ENCODE measurements at places on chromosomes 12 and 14.
A peak's percentile ranks its signal among the peaks of the same experiment; 100 is the strongest.

DNA sequence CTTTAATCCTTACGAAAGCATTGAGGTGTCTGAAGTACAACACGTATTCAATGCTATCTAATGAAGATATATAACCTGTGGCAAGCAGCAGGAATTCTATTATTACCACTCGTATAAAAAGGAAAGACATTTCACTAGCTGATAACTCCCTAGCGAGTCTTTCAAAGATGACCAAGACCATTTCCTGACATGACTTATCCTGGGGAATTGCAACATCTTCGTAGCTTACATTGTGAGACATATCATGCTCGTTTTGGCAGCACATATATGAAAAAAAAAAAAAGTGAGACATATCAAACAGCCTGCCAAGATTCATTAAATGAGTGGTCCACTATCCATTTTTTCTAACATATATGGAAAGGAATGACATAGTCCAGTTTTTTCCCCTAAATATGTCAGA is 337.0 kb downstream of the FSCB start:
- no peak overlapping the region for H3K27ac ChIP-seq
- no peaks in the 10 kb centered on the region for H3K4me1 ChIP-seq
- H3K36me3 ChIP-seq, result no peaks in the 10 kb centered on the region
- no peaks in the 10 kb centered on the region for H3K27me3 ChIP-seq
- DNase-seq, result peak; percentile 4

GRCh38 chr14:55661029-55661428 is 81.0 kb downstream of the KTN1 start:
- no peak for DNase-seq
- peaks cover 14% of the 10 kb centered on the region for H3K36me3 ChIP-seq
- H3K27ac ChIP-seq, result no peak overlapping the region
- H3K27me3 ChIP-seq, result no peaks in the 10 kb centered on the region
- no peak overlapping the region for H3K4me3 ChIP-seq

DNA sequence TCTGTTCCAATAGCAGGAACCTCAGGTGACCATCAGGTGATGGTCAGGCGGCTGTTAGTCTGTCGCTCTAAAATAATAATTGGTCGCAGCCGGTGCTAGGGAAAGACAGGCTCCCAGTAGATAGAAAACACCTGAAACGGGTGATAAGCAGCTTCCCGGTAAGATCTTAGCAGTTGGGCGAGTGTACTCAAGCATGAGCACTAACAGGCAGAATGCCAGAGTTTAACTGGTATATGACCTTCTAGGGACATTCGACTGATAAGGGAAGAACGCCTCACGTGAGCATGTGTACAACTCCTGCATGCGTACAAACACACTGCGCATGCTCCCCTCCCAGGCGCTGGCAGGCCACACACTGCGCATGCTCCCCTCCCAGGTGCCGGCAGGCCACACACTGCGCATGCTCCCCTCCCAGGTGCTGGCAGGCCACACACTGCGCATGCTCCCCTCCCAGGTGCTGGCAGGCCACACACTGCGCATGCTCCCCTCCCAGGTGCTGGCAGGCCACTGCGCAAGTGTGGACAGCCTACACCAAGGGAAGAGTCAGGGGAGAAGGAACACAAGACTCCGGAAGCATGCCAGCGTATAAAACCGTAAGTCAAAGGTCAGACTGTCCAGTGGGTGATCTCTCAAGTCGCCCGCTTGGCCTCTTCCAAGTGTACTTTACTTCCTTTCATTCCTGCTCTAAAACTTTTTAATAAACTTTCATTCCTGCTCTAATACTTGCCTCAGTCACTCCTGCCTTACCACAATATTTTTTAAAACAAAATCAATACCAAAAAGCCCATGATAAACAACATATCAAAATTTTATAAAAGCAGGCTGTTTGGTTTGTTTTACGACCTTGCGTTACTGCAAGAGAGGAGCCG is 24.5 kb downstream of the GPRC5D start:
- H3K27ac ChIP-seq, result no peak overlapping the region
- peak; percentile 75 for DNase-seq
- H3K4me3 ChIP-seq, result no peak overlapping the region
- no peaks in the 10 kb centered on the region for H3K36me3 ChIP-seq

- H3K27ac ChIP-seq, result no peak overlapping the region
- DNase-seq, result no peak
- no peaks in the 10 kb centered on the region for H3K27me3 ChIP-seq
Measured at GRCh38 chr14:36981832-36982529, 190.4 kb downstream of the SLC25A21 start.

DNA sequence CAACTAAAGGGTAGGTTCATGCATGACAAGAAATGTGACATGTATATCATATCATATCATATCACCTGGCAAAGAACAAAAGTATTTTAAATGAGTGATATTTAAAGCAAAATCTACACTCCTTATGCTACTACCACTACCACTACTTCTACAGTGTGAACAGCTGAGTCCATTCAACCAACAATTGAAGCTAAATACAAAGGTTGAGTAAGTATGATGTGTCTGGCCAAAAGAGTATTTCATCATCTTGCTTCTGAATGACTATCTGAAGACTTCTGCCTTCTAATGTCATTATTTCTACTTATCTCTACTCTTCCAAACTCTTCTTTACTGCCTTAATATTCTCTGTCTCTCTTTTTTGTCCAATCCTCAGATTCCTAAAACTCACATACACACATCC is 292.6 kb upstream of the CAND1 start:
- no peak overlapping the region for H3K27ac ChIP-seq
- no peaks in the 10 kb centered on the region for H3K36me3 ChIP-seq
- H3K27me3 ChIP-seq, result no peaks in the 10 kb centered on the region
- no peak overlapping the region for H3K4me3 ChIP-seq
- no peaks in the 10 kb centered on the region for H3K4me1 ChIP-seq

GRCh38 chr14:102831163-102831804 is 54.0 kb downstream of the TRAF3 start:
- no peaks in the 10 kb centered on the region for H3K27me3 ChIP-seq

DNA sequence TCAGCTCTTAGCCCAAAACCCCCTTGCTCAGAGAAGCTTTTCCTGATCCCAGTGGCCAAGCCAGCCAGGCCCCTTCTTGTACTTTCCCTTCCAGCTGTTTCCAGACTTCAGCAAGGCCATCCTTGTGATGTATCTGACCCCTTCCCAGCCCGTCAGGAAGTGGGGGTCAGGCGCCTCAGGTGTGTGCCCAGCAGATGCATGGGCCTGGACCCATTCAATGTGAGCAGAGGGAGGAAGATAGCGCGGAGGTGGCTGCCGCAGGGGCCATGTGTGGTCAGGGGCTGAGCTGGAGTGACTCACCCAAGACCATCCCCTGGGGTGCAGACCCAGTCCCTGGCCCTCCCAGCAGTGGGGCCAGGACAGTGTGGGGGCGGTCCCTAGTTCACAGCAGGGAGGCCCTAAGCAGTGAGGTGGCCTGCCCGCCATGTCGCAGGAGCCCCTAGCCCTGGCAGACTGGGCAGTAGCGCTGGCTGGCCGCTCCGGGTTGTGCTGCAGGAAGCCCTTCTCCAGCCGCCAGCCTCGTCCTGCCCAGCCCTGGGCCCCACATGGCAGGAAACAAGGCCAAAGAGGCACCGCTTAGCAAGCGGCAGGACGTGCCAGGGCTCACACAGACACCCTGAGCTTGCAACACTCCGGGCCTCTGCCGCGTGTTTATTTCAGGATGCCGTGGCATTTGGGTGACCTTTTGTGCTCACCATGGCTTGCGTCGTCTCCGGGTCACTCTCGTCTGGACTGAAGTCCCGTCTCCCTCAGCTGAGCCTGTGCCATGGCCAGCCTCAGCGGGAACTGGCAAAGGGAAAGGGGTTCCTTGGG is 12.0 kb downstream of the ADSS1 start:
- peaks cover 18% of the 10 kb centered on the region for H3K36me3 ChIP-seq
- peak overlapping the region; percentile 50 for H3K27ac ChIP-seq
- H3K4me1 ChIP-seq, result peaks cover 59% of the 10 kb centered on the region
- no peak overlapping the region for H3K4me3 ChIP-seq
- H3K27me3 ChIP-seq, result no peaks in the 10 kb centered on the region
- DNase-seq, result peak; percentile 85

- no peaks in the 10 kb centered on the region for H3K36me3 ChIP-seq
- H3K27me3 ChIP-seq, result no peaks in the 10 kb centered on the region
- no peak overlapping the region for H3K27ac ChIP-seq
- H3K4me3 ChIP-seq, result no peak overlapping the region
- DNase-seq, result no peak
Measured at GRCh38 chr12:66744956-66745383, 66.1 kb upstream of the GRIP1 start.

GRCh38 chr14:34472706-34473279 is 10.8 kb upstream of the SPTSSA start:
- H3K4me3 ChIP-seq, result no peak overlapping the region
- no peak for DNase-seq
- H3K27me3 ChIP-seq, result no peaks in the 10 kb centered on the region
- H3K4me1 ChIP-seq, result no peaks in the 10 kb centered on the region
- H3K36me3 ChIP-seq, result no peaks in the 10 kb centered on the region

GRCh38 chr14:91957876-91958313 is 10.4 kb upstream of the FBLN5 start:
- no peaks in the 10 kb centered on the region for H3K36me3 ChIP-seq
- no peak overlapping the region for H3K4me3 ChIP-seq
- DNase-seq, result no peak
- H3K4me1 ChIP-seq, result peaks cover 3% of the 10 kb centered on the region
- no peak overlapping the region for H3K27ac ChIP-seq

- no peaks in the 10 kb centered on the region for H3K27me3 ChIP-seq
- H3K36me3 ChIP-seq, result no peaks in the 10 kb centered on the region
- peak; percentile 68 for DNase-seq
- peaks cover 48% of the 10 kb centered on the region for H3K4me1 ChIP-seq
- H3K27ac ChIP-seq, result peak overlapping the region; percentile 95
- H3K4me3 ChIP-seq, result no peak overlapping the region
Measured at GRCh38 chr14:74934041-74934440, 11.0 kb upstream of the RPS6KL1 start.

DNA sequence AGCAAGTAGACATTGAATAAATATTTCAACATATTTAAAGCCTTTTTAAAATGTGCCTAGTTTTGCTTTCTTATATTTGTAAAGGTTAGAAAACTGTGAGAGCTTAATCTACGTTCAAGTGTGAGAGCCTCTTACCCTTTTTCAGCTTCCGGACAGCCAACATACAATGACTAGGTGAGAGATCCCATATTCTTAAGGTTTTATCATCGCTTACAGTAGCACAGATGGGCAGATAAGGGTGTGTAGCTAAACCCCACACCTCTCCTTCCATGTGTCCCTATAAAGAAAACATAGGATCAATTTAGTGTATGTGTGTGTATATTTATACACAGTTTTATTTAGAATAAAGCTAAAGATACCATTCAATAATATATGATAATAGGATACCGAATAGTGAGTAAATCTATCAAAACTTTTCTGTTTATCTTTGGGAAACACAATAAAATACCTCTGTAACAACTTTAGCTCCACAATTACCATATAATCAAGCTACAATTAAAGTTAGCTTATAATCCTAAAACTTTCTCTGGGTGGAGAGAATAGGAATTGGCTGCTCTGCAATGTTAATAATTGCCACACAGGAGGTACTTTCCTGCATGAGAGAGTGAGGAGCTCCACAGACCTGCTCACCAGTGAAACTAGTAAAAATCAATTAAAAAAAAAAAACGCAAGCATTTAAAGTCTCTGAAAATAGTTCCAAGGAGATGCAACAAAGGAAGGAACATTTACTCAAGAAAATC is 110.8 kb downstream of the EML5 start:
- no peak for DNase-seq
- no peak overlapping the region for H3K4me3 ChIP-seq
- H3K27ac ChIP-seq, result no peak overlapping the region
- no peaks in the 10 kb centered on the region for H3K27me3 ChIP-seq

DNA sequence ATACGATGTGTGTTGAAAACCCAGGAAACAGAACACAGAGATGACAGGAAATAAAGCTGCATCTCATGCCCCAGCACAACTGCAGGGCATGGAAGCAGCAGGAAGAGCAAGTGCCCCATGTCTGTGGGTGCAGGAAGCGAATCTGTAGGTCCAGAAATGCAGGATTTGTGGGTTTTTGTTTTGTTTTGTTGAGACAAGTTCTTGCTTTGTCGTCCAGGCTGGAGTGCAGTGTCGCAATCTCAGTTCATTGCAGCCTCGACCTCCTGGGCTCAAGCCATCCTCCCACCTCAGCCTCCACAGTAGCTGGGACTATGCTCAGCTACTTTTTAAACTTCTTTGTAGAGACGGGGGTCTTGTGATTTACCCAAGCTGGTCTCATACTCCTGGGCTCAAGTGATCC is 6.2 kb upstream of the RPS6KL1 start:
- no peak for DNase-seq
- no peaks in the 10 kb centered on the region for H3K36me3 ChIP-seq
- H3K4me1 ChIP-seq, result peaks cover 19% of the 10 kb centered on the region
- H3K27me3 ChIP-seq, result peaks cover 2% of the 10 kb centered on the region

- H3K4me1 ChIP-seq, result peaks cover 3% of the 10 kb centered on the region
- DNase-seq, result no peak
- no peak overlapping the region for H3K4me3 ChIP-seq
- no peaks in the 10 kb centered on the region for H3K27me3 ChIP-seq
- H3K36me3 ChIP-seq, result no peaks in the 10 kb centered on the region
- H3K27ac ChIP-seq, result no peak overlapping the region
Measured at GRCh38 chr14:76550534-76550933, 174.6 kb downstream of the ESRRB start.

DNA sequence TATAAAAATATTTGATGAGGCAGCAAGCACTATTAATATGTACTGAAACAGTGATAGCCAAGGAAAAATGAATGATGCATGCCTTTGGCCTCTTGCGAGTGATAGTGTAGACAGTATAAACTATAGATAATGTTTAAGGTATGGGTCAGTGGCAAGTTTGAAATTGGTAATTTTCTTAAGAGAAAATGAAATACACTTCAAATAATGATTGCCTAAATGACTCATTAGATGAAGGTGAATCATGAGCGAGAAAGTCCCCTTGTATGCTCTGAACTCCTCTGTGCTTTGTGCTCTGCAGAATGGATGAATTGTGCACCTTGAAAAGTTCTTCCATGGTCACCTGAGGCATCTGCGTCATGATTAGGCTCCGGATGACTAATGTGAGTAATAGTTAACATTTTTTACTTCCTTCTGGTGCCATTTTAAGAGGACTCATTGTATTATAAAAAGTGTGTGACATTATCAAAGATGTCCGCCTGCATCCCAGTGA is 84.9 kb upstream of the RTL1 start:
- H3K4me3 ChIP-seq, result no peak overlapping the region
- no peaks in the 10 kb centered on the region for H3K27me3 ChIP-seq
- DNase-seq, result no peak
- peaks cover 19% of the 10 kb centered on the region for H3K36me3 ChIP-seq
- H3K27ac ChIP-seq, result no peak overlapping the region

Data from muscle of leg (tissue), 16 donors.